ENCODE measurements at places on chromosomes 2 and 18. TPM values are rescaled to one million over a fixed set of nuclear protein-coding genes. Genes with fewer than 3 reads are reported as not detected.

GRCh38 chr2:135175177-135175576, 123.1 kb downstream of the RAB3GAP1 start:
- peaks cover 6% of the 10 kb centered on the region for H3K4me1 ChIP-seq
- no peaks in the 10 kb centered on the region for H3K27me3 ChIP-seq
- no peak for DNase-seq

Gene CREB1
- total RNA-seq, result 103 TPM

Gene RFX8
- total RNA-seq, result 2.8 TPM

Gene FAM124B
- total RNA-seq, result 0.21 TPM

Gene SPATA3
- total RNA-seq, result not detected

- H3K4me3 ChIP-seq, result no peak overlapping the region
- DNase-seq, result no peak
- peaks cover 23% of the 10 kb centered on the region for H3K4me1 ChIP-seq
- H3K36me3 ChIP-seq, result no peaks in the 10 kb centered on the region
- peaks cover 38% of the 10 kb centered on the region for H3K27me3 ChIP-seq
Observed at GRCh38 chr2:38079116-38080052, 3.4 kb upstream of the CYP1B1 start.

DNA sequence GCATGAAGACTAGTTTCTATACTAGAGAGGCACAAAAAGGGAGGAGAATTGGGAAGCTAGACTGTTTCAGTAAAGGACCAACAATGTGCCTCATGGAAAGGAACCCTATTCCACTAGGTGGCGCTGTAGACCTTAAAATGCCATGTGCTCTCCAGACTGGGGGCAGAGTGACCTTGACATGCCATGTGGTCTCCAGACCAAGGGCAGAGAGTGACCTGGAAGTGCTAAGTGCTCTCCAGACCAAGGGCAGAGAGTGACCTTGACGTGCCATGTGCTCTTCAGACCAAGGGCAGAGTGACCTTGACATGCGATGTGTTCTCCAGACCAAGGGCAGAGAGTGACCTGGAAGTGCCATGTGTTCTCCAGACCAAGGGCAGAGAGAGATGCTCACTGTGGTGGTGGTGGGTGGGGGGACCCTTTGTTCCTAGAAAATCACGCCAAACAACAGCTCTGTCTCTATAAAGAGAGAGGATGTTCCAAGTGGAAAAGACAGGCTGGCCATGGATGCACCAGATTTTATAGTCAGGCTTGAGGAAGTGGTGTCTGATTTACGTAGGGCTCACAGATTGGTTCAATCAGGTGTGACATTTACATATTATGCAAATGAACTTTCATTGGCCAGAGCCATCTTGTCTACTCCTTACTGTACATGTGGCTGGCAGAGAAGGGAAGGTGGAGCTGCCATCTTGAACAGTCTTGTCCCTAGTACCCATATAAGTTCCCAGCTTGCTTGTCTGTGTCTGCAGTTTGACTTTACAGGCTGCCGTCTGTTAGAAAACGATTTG, 344.0 kb upstream of the DDX18 start:
- peak; percentile 43 for DNase-seq
- no peak overlapping the region for H3K4me3 ChIP-seq
- no peaks in the 10 kb centered on the region for H3K36me3 ChIP-seq
- H3K27ac ChIP-seq, result no peak overlapping the region

Gene BBS5
- 2.2 TPM for total RNA-seq

Gene COBLL1
- total RNA-seq, result not detected

Gene CHRNA1
- total RNA-seq, result not detected

Gene EFR3B
- total RNA-seq, result 0.05 TPM

All from activated CD8-positive, alpha-beta T cell treated with anti-CD3 and anti-CD28 coated beads, Interleukin-2, amount 10 ng/mL, durations not matched to agents 7 days and 5 days (primary cell).